ENCODE measurements at places on chromosomes 1 and 21. TPM values are rescaled to one million over a fixed set of nuclear protein-coding genes. Genes with fewer than 3 reads are reported as not detected.

DNA sequence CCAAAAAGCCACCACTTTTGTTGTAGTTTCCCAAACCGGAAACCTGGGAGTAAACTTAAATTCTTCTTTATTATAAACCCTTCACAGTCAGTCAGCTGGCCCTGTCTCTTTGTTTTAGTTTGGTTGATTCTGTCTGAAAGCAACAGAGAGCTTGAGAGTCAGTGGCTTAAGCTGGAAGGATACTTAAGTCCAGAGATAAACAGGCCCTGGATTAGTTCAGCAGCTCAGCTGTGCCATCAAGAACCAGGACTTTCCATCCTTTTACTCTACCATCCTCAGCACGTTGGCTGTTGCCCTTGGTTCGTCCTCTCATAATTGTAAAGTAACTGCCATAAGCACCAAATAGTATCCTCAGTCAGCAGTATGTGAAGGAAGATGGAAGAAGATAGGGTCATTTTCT lies 4.5 kb downstream of the DESI2 start:
- no peak for DNase-seq

DNA sequence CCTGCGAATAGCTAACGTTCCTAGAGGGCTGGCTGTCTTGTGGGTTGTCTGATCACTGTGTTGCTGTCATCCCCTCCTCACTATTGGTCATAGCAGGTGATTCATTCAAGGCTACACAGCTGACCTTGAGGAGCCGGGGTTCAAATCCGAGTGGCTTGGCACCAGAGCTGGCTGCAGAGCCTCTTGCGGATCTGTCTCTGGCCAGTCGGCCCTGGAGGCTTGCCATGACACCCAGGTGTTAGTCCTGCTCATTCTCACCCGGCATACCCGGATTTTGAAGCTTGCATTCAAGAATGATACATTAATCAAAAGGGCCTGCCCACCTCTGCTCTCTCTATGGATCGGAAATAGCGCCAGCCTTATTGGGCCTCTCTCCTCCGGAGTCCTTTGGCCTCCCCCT lies 110.4 kb downstream of the DHRS3 start:
- DNase-seq = no peak

GRCh38 chr1:206975306-206975705 lies 5.0 kb upstream of the FCAMR start:
- no peak for DNase-seq

GRCh38 chr1:201125019-201125418 lies 2.0 kb downstream of the ASCL5 start:
- no peak for DNase-seq

- no peak for DNase-seq
Measured at GRCh38 chr1:18529714-18530113, 49.0 kb downstream of the KLHDC7A start.

GRCh38 chr21:45923146-45923545 lies 58.4 kb upstream of the COL6A1 start:
- peak; percentile 86 for DNase-seq

GRCh38 chr1:93061895-93062792 lies 16.9 kb upstream of the MTF2 start:
- DNase-seq = peak; percentile 63

GRCh38 chr1:26125946-26126320 lies 14.3 kb downstream of the PDIK1L start:
- DNase-seq = no peak

- DNase-seq = no peak
Measured at GRCh38 chr1:183607322-183607980, 17.2 kb upstream of the NCF2 start.

DNA sequence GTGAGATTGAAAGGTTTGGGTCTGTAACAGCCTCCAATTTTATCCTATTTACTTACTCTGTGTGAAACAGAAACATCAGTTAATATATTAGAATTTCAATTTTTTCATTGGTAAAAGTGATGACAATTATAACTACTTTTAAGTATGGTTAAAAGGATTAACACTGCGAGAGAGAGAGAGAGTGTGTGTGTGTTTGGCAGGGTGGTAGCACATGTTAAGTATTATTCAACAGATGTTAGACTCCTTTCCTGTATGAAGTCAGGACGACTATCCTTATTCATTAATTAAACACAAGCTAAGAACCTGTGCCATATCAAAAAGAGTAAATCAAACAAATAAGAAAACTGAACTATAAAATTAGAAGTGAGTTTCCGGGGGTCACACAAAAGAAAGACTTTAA lies 662.5 kb downstream of the PLPP3 start:
- DNase-seq = no peak

- DNase-seq = no peak
Measured at GRCh38 chr1:4086085-4086850, 186.2 kb upstream of the C1orf174 start.

GRCh38 chr1:195964516-195964915 lies 643.7 kb downstream of the KCNT2 start:
- no peak for DNase-seq

DNA sequence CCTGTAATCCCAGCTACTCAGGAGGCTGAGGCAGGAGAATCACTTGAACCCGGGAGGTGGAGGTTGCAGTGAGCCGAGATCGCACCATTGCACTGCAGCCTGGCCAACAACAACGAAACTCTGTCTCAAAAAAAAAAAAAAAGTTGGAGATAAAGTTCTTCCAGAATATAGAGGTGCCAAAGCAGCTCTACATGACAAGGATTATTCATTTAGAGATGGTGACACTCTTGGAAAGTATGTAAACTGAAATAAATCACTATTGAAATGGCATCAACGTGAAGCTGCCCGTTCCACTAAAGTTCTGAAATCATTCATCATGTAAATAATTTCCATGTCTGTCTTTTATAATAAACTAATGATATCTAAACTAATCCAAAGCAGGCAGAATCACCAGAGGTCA lies 14.9 kb downstream of the EIF4G3 start:
- DNase-seq = no peak

DNA sequence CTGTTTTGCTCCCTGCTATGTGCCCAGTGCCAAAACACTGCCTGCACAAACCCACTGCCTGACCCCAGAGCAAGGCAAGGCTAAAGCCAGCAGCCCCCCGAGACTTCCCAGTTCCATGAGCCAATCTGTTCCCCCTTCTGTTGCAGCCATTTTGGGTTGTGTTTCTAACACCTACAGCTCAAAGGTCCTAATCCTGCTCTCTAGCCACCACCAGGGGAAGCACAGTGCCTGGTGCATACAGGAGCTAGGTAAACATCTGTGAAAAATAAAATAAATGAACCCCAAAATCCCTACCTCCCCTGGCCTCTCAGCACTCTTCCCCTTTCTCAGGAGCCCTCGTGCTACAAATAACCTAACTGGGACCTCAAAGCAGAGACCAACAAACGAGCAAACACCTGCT lies 190.2 kb downstream of the MATN1 start:
- no peak for DNase-seq

GRCh38 chr1:238621405-238621804 lies 730.7 kb upstream of the ZP4 start:
- DNase-seq = no peak

DNA sequence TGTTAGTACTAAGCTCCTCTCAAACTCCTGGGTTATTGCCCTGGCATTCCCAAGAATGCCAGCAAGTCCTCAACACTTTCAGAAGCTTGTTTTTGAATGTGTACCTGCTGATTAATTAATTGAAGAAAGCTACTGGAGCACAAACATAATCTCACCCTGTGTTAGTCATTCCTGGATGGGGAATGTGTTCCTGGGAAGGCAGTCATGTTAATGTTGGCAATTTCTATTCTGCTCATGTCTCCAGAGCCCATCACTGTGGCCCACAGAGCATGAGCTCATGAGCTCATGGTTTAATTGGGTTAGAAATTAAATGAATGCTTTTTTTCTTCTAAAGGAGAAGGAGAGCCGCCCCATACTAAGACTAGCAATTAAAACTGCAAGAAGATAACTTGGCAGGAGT lies 31.9 kb upstream of the KCNA3 start:
- no peak for DNase-seq

GRCh38 chr1:66256629-66257572 lies 277.1 kb upstream of the SGIP1 start:
- no peak for DNase-seq

DNA sequence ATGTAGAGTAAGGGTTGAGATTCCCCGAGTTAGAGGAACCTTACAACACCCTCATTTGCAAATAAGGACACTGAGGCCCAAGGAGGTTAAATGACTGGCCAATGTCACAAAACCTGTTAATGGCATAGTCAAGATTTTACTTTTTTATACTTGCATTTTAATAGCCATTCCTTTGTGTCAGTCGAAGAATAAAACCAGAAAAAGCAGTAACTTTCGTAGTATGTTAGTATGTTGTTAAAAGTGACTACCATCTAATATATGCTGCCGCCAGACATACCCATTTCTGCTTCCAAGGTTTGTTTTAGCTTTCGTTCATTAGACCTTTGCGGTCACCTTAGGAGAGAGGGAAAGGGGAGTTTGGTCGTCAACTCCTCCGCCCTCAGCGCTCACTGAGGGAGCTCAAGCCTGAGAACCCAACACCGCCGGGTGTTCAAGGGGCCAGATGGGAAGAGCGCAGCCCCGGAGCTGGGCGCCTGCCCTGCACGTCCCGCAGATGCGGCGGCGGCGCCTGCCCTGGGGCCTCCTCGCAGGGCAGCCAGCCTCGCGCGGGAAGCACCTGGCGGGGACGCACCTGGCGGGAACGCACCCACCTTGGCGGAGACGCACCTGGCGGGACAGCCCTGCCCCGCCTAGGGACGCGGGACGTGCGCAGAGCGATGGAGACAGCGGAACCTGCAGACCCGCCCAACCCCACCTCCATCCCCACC lies 466 bp downstream of the VPS26C start:
- DNase-seq = peak; percentile 80

- peak; percentile 4 for DNase-seq
Measured at GRCh38 chr1:71964188-71964587, 318.2 kb downstream of the NEGR1 start.

DNA sequence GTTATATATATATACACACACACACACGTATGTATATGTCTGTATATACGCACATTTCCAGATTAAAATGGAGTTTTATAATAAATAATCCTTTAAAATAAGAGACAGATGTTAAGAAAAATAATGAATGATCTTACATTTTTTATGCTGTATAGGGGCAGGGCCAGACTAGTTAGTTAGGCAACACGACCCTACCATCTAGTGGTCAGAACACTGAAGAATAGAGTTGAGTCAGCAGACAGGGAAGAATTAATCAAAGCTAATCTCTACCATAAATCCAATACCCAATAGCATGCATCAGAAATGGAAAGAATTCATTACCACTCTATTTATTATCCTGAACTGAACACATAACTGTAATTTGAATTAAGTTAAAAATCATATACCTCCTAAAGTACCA lies 156.7 kb downstream of the BRINP3 start:
- peak; percentile 18 for DNase-seq

DNA sequence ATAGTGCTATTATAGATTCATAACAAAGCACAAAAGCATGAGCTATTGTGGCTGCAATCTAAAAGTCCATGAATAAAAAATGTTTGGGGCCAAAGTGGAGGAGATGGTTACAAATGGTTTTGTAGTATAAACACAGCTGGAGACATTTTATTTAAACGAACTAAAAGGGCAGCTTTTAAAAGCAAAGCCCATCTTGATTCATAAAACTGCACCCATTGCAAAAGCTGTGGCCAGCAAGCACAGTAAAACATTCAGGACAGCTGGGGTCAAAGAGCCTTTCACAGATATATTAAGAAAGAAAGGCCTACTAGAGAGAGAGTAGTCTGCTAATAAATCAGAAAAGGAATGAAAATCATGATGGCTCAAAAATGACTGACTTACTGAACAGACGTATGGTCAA lies 520.8 kb downstream of the NUF2 start:
- DNase-seq = no peak

- no peak for DNase-seq
Measured at GRCh38 chr1:239458144-239458500, 71.8 kb downstream of the CHRM3 start.

DNA sequence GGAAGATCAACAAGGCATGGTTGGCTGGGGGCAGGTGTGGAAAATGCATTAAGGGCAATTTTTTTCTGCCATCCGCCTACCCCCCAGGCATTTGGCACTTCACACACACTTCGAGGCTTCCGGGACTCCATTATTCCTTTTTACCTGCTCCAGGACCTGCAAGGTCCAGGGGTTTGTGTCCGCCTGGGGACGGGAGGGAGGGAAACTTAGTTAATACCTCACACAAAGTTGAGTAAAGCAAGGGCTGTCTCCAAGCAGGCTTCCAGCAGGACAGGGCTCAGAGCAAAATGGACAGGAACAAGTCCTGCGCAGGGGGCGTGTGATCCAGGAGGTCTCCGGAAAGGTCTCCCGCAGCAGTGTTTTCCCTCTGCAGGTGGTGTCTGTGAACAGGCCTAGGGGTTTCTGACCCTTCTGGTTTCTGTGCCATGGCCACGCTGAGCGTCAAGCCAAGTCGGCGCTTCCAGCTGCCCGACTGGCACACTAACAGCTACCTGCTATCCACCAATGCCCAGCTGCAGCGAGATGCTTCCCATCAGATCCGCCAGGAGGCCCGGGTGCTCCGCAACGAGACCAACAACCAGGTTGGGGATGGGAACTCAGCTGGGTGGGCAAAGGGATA lies 712 bp downstream of the TEKT2 start:
- no peak for DNase-seq

The INSRR gene
- polyA plus RNA-seq = not detected

The PLCH2 gene
- 3.4 TPM for polyA plus RNA-seq

The GUCA2B gene
- polyA plus RNA-seq = 0.71 TPM

The ZNF648 gene
- not detected for polyA plus RNA-seq

The FAM131C gene
- 7.5 TPM for polyA plus RNA-seq

The AMY1C gene
- polyA plus RNA-seq = not detected

The MIXL1 gene
- polyA plus RNA-seq = 2.2 TPM

The C1orf53 gene
- 14.4 TPM for polyA plus RNA-seq

The DNALI1 gene
- polyA plus RNA-seq = 38.8 TPM

The STYXL2 gene
- 0.40 TPM for polyA plus RNA-seq

The CTSS gene
- 5.2 TPM for polyA plus RNA-seq

The MAP10 gene
- polyA plus RNA-seq = 2.1 TPM

The RNPC3 gene
- polyA plus RNA-seq = 22.2 TPM

The SPRR1B gene
- not detected for polyA plus RNA-seq

The CHRM3 gene
- 5.7 TPM for polyA plus RNA-seq

The COL9A2 gene
- 33.5 TPM for polyA plus RNA-seq

The REN gene
- polyA plus RNA-seq = 18.4 TPM

The CR1 gene
- polyA plus RNA-seq = not detected

The DCST2 gene
- 0.40 TPM for polyA plus RNA-seq

The UCK2 gene
- 27.9 TPM for polyA plus RNA-seq

All from hepatocyte (in vitro differentiated cells).